ENCODE measurements at places on chromosomes 2 and 18.

DNA sequence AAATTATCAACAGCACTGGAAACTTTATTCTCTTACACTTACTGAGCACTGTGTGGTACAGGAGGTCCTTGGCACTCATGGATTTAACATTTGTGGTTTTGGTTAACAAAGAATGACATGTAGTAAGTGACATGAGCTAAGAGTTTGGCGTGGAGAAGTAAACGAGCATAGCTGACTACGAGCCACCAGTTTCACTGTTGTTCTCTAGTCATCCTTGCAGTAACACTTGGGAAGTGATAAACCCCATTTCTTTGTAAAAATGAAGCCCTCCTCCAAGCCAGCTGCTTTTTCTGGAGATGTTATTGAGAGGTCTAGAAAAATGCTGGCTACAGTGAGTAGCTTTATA lies 32.7 kb downstream of the QPCT start:
- DNase-seq = no peak

- no peak for DNase-seq
Measured at GRCh38 chr2:134039912-134040581, 213.8 kb upstream of the MGAT5 start.

DNA sequence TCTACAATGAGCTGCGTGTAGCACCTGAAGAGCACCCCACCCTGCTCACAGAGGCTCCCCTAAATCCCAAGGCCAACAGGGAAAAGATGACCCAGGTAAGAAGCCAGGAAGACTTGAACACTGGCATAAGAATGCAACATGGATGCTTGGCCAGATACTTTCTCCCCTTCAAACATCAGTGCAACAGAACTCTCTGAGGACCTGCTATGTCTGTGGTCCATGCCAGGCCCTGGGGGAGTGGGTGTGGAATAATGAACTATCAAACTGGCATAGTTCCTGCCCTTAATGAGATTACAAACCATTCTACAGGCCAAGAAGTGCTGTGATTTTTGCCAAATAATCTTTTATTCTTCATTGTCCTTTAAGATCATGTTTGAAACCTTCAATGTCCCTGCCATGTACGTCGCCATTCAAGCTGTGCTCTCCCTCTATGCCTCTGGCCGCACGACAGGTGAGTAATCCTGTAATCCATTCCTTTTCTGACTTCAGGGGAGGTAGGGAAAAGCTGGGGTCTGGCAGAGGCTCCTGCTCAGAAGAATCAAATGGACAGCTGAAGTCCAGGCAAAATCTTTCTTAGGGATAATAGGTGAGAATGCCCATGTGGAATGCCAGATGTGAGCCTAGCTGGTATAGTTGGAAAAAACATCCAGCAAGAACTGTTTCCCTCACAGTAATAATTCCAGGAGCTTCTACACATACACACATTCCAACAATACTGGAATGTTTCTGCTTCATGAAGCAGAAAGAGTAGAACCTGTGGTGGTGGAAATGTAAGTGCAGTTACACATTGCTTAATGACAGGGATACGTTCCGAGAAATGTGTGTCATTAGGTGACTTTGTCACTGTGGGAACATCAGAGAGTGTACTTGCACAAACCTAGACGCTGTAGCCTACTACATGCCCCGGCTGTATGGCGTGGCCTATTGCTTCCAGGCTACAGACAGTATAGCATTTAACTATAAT lies 16.2 kb downstream of the ACTG2 start:
- no peak for DNase-seq

DNA sequence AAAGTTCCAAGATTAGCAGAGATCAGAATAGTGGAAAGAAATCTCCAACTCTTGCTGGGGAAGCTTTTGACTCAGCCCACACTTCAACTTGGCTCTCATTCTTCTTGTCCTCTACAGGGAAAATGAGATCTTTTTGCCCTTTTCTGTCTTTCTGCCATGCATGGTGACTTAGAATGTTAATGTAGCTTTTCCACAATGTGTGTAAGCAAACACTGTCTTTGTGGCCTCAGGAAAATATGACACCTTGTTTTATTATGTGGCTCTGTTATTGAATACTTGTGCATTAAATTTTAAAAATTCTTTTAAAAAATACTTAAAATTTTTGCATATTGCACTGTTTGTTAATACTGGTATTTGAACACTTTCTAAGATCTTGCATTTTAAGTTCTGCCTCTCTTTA lies 65.4 kb upstream of the WDR75 start:
- DNase-seq = no peak

GRCh38 chr2:47950340-47951301 lies 44.3 kb upstream of the FBXO11 start:
- no peak for DNase-seq

DNA sequence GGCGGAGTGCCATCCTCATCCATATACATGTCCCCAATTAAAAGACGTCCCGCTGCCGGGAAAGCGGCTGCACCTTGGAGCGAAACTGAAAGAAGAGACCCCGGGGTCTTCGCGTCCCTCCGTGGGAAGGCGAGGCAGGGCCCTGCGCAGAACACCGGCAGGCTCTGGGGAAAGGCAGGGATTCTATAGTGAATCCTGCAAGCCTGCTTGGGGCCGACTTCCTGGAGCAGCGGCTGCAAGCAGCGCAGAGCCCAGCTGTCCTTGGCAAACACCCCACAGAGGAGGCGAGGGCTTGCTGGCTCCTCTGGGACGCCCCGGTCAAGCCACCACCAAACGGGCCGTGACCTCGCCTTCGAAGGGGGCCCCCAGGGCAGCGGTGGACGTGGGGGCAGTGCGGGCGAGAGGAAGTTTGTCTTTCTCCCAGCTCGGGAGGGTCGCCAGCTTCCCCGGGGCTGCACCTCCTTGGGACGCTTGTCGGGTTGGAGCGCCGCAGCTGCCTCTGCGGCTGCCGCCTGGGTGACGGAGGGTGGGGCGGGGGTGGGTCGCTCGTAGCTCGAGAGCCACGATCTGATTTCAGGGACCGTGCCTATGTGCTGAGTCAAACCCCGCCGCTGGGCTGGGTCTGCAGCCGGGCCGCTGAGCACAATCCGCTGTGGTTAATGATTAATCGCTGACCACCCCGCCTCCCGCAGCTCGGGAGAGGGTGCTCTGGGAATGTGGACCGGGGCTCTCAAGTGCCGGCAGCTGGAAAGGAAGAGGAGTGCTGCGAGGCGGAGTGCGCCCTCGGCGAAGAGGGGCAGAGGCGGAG lies 486 bp upstream of the GPR39 start:
- DNase-seq = no peak

- DNase-seq = no peak
Measured at GRCh38 chr2:65357095-65357958, 75.1 kb downstream of the SPRED2 start.

GRCh38 chr2:17540093-17540812 lies at the start of gene VSNL1:
Gene VSNL1, plus strand, starts transcription at chr2:17540696. Its CDS starts 51,379 bp downstream, at chr2:17592075.
- DNase-seq = no peak

- no peak for DNase-seq
Measured at GRCh38 chr2:234995332-234996068, 43.7 kb downstream of the SH3BP4 start.

DNA sequence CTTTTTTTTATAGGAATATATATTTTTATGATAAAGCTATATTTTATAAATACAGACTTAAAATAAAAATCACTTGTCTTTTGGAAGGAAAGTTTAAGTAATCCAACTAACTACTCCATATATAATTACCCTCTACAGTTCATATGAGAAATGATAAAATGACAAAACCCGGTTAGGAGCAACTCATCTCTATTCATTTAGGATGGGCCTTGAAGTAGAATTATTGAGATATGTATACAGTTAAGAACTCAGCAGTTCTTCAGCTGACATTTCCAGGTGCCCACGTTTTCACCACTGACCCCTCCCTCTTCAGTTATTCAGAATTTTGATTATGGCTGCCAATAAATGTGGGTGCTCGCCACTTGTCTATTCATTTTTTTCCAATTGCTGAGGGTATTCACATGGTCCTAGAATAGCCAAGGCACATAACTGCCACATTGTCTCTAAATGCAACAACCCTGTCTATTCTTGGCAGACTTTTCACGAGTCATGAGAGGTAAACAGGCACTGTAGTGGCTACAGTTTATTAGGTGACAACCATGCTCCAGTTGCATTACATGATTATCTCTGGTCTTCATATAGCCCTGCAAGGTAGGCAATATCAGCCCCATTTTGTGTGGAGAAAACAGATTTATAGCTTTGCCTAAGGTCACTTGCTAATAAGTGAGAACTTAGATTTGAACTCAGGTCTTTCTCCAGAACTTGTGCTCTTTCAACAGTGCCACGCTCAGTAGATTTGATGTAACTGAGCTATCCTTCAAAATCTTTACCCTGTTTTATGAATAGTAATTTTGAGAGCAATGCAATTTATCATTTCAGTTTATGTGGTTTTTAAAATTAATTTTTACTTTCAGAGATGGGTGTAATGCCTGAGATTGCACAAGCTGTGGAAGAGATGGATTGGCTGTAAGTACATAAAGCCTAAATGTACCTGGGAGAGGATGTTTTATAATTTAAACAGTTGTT lies 2.9 kb downstream of the DDX1 start:
- no peak for DNase-seq

GRCh38 chr2:33289961-33290360 lies 186.5 kb upstream of the RASGRP3 start:
- no peak for DNase-seq

DNA sequence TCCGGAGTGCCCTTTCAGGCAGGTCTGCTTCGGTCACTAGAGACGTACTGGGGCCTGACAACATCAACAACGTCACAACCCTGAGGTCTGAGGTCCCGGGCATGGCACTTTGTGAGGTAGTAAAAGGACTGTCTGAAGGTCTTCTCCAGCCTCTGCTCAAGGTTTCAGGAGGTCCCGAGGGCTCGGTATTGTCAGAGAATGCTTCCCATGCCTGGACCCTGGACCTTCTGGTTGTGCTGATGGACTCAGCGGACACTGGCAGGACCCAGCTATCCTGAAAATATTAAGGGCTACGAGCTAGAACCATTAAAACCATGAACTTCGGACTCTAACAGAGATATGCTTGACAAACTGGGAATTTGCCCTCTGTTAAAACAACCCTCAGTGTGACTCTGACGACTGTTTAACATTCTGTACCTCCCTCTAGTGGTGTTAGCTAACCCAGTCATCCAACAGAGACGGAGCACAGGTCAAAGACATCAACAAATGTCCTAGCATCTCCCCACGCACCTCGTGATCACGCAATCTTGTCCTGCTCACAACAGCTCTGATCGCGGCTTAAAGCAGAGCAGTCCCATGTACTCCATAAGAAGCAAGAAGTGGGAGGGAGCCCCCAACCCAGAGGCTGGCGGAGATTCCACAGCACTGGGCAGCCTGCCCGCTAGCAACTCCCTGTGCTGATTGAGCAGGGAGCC lies 96.5 kb downstream of the CCDC93 start:
- DNase-seq = no peak

GRCh38 chr2:188506843-188507242 lies 215.2 kb downstream of the GULP1 start:
- no peak for DNase-seq

GRCh38 chr2:178513876-178514275 lies 33.6 kb downstream of the PLEKHA3 start:
- no peak for DNase-seq

- DNase-seq = no peak
Measured at GRCh38 chr2:131093696-131094462, 619 bp upstream of the FAM168B start.

GRCh38 chr2:62287899-62288880 lies 92.3 kb downstream of the B3GNT2 start:
- DNase-seq = peak; percentile 65

- DNase-seq = no peak
Measured at GRCh38 chr18:22694954-22695353, 238.2 kb upstream of the RBBP8 start.

- no peak for DNase-seq
Measured at GRCh38 chr2:148829618-148830017, 45.4 kb upstream of the KIF5C start.

DNA sequence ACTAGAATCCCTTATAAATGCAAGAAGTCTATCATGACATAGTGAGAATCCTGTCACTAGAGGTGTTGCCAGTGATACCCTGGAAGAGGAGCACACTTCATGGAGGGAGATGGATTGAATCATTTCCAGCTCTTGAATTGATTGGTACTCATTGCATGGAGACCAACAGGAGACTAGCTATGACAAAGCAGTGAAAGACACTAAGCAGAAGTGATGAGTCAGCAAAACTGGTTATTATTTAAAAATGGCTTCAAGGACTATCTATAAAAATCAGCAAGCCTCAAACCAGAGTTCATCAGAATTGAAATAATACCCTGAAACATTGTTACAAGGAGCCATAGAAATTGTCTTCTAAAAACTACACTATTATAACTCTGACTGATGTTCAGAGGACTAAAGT lies 200.3 kb downstream of the PDE11A start:
- DNase-seq = no peak

DNA sequence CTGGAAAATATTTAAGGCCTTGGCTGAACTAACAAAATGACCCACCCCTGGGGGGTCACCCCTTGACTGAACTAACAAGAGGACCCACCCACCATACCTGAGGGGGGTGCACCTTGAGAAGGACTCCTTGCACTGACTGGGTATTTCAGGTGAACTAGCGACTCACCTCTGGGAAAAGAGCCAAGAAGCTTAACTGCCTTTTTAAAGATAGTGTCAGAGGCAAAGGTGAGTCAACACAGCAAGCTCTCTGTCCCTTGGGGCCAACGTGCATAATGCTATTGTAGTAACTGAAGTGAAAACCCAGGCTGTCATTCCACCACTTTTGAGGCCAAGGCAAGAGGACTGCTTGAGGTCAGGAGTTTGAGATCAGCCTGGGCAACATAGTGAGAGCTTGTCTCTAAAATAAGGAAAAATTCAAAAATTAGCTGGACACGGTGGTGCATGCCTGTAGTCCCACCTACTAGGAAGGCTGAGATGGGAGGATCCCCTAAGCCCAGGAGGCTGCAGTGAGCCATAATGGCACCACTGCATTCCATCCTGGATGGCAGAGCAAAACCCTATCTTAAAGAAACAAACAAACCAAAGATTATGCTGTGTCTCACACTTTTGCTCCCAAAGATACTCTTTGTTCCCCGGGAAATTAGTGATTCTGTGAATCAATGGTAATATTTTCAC lies 36.4 kb upstream of the ZCCHC2 start:
- no peak for DNase-seq

DNA sequence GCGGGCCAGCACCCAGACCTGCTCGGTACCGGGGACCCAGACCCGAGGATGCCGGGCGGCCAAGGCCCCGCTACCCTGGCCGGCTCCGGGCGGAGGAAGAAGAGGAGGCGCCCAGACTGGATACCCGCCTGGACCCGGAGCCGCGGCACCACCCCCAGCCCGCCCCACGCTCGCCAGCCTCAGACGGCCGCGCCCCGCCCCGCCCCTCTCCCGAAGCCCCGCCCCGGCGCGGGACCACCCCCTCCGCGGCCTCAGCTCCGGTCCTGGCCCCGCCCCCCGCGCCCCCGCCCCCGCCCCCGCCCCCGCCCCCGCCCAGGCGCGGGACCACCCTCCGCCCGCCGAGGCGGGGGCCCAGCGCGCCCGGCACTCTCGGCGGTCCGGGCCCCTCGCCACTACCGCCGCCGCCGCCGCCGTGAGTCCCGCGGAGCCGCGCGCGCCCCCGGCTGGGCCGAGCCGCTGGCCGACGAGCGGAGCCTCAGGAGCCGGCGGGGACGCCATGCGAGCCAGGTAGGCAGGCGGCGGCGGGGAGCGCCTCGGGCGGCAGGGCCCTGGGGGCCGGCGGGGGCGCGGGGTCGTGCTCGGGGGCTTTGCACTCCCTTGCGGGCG lies at the start of gene SH3BP4:
TSS of gene SH3BP4 (plus strand) at position 354 of the 606 bp plus-strand sequence. CDS start 82,986 bp downstream, outside the sequence.
- peak; percentile 8 for DNase-seq

- no peak for DNase-seq
Measured at GRCh38 chr2:96205888-96206287, 2.7 kb downstream of the STARD7 start.
